GM13977 (cell line): ENCODE measurements at places on chromosomes 1 and 21.

DNA sequence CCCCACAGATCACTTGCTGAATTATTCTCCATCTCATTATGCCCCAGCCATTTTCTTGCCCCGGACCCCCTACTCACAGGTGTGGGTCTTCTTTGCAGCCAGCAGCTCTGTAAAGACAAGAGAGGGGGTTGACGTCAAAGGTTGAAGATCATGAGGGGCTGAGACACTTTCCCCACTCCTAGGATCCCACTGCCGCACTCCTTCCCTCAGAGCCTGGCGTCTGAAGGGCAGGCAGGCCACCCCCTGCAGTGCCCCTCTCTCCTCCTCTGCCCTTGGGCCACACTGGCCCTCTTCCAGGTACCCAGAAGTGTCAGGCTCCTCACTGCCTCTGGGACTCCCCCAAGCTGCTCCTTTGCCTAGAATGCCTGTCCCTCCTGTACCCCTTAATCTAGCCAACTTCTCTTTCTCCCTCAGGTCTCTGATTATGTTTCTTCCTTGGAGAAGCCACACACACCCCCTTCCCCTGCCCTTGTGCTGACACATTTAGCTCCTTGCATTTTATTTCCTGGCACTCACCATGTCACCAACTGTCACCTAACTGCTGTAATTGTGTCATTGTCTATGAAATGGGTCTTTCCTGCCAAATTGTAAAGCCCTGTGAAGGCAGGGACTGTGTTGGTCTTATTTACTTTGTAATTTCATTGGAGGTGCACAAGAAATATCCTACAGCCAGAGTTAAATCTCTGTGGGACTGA lies 2.1 kb downstream of the RORC start:
- no peak for DNase-seq

- no peak for DNase-seq
Observed at GRCh38 chr1:3219005-3219790, 150.2 kb downstream of the PRDM16 start.

- DNase-seq: peak; percentile 39
Observed at GRCh38 chr1:59266927-59267293, 30.0 kb upstream of the FGGY start.

- no peak for DNase-seq
Observed at GRCh38 chr1:90753556-90753955, 36.5 kb upstream of the BARHL2 start.

GRCh38 chr21:29215709-29216108 lies 83.0 kb upstream of the BACH1 start:
- no peak for DNase-seq

DNA sequence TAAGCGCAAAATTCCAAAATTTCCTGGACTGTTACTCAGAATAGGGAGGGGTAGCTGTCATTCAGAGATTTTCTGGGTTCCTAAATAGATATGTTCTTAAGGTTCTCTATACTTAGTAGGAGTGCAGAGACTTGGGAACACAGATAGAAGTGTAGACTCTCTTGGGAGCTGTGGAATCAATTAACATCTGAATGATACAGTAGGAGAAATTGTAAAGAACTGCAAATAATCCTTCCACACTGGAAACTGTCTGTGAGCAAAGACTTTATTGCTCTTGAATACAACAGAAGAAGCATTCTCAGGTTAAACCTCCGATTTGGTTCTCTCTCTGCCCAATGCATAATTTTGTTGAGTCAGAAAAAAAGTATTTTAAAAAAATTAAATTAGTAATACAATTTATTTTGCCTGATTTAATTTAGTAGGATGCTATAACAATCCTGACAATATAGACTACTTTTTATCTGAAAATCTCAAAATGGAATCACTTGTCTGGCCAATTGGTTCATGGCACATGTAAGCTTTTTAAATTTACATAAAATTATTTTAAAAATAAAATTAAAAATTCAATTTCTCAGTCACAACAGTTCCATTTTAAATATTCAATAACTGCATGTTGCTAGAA lies 1754.3 kb downstream of the PLA2G4A start:
- no peak for DNase-seq

DNA sequence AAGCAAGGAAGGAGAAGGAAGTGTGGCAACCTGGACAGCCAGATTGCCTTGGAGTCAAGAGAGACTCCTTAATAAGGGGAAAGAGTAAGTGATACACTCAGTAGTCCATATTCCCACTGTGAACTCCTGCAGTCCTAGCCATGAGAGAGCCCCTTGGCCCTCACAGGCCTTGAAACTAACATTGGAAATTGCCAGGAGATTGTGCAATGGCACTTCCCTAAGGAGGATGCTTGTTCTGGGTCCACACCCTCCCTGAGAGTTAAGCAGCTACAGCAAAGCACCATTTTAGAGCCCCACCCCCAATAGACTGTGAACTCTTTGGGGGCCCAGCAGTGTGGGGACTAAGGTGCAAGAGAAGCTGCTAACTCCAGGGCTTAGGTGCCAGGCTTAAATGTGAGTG lies 367.7 kb upstream of the CAMK1G start:
- no peak for DNase-seq

DNA sequence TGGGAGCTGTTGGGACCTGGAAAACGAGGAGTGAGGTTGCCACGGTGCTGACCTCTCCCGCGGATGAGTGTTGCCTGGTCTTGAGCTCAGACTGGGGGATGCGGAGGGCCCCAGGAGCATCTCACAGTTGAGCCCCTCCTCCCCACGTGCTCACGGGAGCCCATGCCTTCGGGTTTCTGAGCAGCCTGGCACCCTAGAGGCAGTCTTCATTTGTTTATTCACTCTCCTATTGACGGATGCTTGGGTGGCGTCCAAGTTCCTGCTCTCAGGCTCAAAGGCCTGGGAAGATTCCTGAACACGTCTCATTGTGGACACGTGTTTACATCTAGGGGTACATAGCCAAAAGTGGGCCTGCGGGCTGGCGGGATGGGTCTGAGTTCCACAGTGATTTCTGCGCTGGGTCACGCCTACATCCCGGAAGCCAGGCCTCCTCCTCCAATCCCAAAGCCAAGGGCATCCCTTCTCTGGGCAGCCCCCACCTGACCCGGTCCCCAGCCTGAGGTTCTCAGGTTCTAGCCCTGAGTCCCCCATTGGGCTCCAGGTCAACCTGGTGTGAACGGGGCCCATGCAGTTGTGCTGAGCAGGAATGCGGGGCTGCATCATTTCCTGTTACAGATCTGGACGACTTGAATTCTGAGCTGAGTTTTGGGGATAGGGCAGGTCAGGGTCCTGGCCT lies 14.7 kb downstream of the WNT3A start:
- no peak for DNase-seq

- DNase-seq: no peak
Observed at GRCh38 chr21:29808153-29808552, 131.6 kb downstream of the GRIK1 start.

DNA sequence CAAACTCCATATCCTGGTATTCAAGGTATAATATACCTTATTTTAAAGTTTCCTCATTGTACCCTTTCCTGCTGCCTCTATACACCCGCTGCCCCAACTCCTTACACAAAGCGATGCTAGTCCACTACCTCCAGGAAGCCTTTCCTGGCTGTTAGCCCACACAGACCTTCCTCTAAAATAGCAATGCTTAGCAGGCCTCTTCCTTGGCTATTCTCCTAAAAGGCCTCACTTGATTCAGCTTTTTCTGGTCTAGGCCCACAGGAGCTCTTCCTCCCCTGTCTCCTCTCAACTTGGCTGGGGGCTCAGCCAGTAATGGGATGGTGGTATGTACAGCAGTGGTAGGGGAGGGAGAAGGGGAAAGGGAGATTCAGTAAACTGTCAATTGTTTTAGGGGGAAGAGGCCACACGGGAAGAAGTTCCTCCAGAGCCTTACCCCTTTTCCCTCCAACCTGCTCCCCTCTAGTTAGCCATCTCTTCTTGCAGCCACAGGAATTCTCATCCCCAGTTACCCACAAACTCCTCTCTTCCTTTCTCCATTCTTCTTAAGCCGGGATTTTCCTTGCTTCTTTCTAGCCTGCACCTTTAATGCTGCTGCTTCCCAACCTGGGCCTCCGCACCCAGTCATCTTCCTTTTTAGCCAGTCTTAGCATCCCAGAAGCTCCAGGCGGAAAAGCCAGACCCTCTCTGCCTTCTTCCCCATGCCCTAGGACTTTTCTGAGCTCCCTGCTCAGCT lies 2.6 kb downstream of the LRRC41 start:
- no peak for DNase-seq

DNA sequence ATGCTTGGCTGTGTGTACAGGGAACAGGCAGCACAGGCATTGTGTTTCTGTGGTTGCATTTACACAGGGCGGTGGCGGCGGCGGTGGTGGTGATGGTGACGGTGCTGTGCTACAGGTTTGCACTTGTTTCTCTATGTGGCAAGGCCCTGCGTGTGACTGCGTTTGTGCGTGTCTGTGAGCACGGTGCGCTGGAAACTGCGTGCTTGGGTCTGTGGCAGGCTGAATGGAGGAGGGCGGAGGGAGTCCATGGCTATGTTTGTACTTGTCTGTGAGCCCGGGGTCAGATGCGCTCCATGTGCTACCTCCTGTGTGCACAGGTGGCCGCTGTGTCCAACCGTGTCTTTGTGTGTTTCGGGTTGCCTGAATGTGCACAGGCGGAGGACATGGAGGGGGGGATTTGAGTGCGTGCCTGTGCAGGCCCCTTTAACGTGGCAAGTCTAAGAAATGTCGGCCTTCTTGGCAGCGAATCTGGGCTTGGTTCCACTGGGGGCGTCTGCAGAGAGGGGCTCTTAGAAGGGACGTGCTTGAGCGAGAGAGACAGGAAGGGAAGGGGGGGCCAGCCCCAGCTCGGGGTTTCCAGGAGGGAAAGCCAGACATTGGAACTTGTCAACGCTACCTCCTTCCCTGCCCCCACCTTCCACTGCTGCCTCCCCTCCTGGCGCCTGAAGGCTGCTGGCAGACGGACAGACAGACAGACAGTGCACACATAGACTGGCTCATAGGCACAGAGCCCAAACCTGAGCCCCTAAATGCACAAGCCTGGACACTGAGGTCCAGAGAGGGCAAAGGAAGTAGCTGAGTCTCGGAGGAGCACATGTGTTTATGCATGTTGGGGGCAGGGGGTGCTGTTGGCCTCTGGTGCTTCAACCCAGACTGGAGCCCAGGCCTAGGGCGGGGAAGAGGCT lies 32.7 kb upstream of the WASF2 start:
- DNase-seq: no peak

DNA sequence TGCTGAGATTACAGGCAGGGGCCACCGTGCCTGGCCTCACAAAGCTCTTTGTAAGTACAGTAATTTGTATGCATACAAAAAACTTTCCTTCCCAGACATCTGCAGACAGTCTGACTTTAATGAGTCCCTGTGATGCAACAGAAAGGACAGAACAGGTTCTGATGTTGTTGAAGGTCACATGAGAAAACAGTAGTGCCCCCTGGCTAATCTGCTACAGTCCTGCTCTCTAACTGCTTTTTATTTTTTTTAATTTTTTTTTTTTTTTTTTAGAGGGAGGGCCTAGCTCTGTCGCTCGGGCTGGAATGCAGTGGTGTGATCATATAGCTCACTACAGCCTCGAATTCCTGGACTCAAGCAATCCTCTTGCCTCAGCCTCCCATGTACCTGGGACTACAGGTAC lies 36.7 kb downstream of the ACBD3 start:
- no peak for DNase-seq

GRCh38 chr1:172360511-172360910 lies 60.0 kb upstream of the C1orf105 start:
- DNase-seq: no peak

DNA sequence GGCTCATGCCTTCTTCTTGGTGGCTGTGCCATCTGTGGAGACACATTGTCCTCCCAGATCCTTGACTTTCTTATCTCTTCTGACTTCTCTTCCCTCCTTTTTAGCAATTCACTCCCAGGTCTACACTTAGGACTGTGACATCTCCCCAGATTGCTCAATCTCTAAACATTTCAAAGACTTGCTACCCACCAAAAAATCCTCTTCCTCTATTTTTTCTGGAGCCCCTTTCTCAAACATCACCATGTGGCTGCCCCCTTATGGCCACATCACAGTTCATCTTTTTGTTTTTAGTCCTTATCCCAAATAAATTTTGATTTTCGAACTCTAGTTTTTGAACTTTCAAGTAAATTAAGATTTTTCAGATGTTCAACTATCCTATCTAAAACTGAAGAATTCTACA lies 148.6 kb upstream of the HOOK1 start:
- DNase-seq: no peak

DNA sequence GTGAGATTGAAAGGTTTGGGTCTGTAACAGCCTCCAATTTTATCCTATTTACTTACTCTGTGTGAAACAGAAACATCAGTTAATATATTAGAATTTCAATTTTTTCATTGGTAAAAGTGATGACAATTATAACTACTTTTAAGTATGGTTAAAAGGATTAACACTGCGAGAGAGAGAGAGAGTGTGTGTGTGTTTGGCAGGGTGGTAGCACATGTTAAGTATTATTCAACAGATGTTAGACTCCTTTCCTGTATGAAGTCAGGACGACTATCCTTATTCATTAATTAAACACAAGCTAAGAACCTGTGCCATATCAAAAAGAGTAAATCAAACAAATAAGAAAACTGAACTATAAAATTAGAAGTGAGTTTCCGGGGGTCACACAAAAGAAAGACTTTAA lies 662.5 kb downstream of the PLPP3 start:
- DNase-seq: no peak

DNA sequence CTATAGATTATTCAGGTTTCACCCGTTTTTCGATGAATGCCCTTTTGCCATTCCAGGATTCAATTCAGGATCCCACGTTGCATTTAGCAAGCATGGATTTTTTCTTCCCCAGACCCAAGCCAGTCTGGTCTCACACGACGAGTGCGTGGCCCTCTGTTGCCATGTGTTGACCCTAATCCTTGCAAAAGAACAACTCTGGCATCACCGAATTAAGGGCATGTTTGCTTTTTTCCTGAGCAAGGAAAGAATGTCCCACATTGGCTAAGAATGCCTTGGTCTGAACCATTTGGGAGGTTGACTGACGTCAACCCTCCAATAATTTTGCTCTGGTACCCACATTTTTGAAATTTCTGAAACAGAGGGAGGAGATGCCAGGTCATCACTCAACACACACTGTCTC lies 153.0 kb upstream of the WNT4 start:
- no peak for DNase-seq

DNA sequence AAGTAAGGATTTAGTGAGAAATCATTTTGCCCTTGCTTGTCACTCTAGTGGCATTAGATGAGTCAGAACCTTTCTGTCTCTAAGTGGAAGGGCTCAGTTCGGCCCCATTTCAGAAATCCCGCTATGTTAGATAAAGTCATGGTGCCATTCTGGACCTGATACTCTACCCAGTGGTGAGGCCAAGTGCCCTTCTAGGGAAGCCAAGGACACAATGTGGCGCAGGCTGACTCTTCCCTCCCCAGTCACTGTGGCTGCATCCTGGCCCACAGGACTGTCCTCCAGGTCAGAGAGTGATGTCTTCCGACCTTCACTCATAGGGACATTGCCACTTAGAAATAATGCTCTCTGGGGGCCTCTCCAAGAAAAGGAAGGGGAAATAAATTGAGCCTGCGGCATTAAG lies 48.3 kb upstream of the MTR start:
- no peak for DNase-seq

DNA sequence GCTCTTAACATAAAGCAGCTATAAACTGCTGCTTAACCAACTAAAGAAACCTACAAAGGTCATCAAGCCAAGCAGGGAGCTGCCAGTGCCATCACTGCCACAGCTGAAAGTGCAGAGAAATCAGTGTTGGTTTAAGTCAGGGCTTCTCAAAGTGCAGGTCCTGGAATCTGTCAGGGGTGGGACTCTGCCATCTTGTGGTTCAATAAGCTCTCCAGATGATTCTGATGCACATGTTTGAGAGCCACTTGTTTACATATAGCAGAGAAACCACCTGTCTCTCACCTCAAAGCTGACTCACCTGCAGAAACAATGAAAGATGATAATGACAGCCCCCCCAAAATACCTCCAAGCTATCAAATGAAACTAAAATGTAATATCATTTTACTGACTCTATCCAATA lies 49.3 kb downstream of the SH3GLB1 start:
- DNase-seq: no peak

- no peak for DNase-seq
Observed at GRCh38 chr21:23162198-23162946, 2164.2 kb downstream of the NCAM2 start.
